Gastroesophageal sphincter (tissue), 4 donors: ENCODE measurements at places on chromosomes 11 and 22.

DNA sequence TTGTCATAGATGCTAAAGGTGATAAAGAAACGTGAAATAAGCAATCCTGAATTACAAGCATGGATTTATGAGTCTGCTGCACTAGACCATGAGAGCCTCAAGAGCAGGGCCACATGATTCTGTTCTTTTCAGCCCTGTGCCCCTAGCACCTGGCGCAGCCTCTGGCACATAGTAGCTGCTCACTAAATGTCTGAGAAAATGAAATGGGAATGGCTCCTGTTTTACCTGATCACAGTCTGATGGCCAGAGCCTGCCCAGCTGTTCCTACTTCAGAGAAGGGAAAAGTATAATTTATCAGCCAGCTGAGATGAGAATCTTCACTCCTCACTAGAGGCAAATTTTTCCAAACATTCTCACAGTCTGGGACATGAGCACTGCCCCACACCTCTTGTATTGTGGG lies 10.7 kb upstream of the PKNOX2 start:
- ATAC-seq, result no peak

DNA sequence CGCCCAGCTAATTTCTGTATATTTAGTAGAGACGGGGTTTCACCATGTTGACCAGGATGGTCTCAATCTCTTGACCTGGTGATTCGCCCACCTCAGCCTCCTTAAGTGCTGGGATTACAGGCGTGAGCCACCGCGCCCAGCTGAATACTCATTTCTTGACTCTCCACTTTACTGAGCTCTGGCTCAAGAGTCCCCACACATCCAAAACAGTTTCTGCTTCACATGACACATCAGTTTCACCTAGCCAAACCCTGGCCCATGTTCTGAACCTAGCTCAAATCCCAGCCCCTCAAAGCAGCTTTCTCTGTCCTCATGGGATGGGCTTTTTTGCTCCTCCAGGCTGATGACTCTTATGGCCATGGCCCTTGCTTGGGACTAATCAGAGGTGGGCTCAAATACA lies 9.8 kb downstream of the HYOU1 start:
- ATAC-seq, result no peak

GRCh38 chr22:46824344-46824909 lies 62.0 kb downstream of the TBC1D22A start:
- no peak for ATAC-seq

- no peak for ATAC-seq
Observed at GRCh38 chr22:41459431-41459830, 9.1 kb downstream of the PHF5A start.

DNA sequence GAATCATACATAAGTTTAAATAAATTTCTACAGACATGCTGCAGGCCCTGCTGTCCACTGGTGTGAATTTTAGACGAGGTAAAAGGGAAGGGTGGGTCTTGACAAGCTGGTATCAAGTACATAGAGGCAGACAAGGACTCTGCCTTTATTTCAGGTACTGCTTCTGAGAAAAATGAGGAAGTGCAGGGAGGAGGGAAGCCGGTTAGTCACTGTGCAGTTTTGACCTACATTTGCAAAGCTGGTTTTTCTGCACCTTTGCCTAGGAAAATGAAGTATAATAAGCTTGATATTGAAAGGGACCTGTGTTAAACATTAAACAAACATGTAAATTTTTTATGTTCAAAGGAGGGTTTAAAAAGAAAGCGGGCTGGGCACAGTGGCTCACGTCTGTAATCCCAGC lies 24.6 kb downstream of the TMEM45B start:
- no peak for ATAC-seq

GRCh38 chr11:44387825-44388224 lies 77.9 kb upstream of the ALX4 start:
- no peak for ATAC-seq

DNA sequence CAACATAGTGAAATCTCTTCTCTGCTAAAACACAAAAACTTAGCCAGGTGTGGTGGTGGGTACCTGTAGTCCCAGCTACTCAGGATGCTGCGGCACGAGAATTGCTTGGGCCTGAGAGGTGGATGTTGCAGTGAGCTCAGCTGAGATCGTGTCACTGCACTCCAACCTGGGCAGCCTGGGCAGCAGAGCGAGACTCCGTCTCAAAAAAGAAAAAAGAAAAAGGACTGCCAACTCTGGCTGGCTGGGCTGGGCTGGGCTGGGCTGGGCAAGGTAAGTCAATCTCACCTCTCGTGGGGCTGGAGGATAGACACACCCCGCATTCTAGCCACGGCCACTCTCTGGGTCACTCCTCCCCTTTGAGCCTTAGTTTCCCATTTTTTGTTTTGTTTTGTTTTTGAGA lies 26.9 kb downstream of the TEF start:
- no peak for ATAC-seq

DNA sequence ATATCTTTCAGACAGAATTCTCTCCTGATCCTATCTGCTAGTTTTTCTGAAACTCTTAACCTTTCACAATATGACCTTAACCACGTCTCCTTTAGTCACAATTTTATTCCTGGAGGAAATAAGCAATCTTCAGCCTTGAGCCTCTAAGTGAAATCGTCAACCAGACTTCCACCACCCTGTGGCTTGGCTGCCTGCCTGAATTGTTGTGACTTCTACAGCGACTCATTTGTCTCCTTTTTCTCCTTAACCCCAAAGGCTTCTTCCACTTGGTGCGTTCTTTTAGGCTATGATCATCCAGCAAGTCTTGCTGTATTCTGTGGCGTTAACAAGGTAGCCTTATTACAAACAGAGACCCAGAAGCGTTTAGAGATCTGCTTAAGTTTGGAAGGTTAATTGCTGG lies 535.1 kb upstream of the ARHGAP42 start:
- no peak for ATAC-seq

DNA sequence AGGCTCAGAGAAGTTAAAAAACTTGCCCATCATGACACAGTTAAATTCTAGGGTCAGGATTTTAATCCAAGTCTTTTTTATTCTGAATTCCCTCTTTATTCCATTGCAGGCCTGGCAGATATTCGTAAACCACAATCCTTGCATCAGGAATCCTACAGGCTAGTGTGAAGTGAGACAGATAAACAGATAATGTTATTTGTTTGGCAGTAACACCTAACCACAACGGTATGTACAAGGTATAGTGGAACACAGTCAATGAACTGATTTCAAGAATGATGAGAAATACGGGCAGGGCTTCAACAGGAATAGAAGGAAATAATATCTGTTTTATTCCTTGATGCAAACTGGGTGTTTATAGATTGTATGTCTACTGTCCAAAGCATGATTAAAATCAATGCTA lies 32.0 kb upstream of the NARS2 start:
- ATAC-seq, result no peak

- ATAC-seq, result no peak
Observed at GRCh38 chr11:125929445-125930075, 16.3 kb upstream of the VSIG10L2 start.

- ATAC-seq, result no peak
Observed at GRCh38 chr11:24295360-24295759, 201.5 kb upstream of the LUZP2 start.

DNA sequence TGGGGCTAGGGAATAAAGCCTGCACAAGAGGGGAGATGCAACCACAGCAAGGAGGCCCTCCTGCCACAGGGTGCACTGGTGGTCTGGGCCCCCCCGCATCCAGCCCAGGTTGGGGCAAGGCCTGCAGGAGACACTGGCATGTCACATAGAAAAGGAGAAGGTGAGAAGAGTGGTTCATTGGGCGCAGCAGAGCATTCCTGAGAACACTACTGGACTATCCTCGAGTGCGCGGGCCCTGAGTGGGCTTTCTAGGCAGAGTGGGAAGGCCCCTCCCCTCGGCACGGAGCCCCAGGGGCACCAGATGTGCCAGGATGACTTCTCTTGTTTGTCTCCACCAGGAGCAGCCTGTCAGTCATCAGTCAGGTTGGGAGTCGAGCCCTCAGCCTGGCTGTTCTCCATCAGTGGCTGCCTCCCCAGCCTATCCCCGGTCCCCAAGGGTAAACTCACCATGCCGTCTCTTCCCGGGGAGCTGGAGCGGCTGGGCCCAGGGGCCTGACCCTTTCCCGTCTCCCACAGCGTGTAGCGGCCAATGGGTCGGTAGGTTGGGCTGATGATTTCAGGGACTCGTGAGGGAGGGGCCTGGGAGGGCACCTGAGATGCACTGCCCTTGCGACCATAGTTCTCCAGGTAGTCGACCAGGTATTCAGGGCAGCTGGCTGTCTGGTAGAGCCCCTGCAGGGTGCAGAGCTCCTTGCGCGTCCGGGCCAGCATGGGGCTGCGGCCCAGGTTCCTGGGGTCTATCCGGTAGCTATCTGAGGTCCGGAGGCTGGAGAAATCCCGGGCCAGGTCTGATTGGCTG lies 9.0 kb downstream of the USP2 start:
- ATAC-seq, result no peak

DNA sequence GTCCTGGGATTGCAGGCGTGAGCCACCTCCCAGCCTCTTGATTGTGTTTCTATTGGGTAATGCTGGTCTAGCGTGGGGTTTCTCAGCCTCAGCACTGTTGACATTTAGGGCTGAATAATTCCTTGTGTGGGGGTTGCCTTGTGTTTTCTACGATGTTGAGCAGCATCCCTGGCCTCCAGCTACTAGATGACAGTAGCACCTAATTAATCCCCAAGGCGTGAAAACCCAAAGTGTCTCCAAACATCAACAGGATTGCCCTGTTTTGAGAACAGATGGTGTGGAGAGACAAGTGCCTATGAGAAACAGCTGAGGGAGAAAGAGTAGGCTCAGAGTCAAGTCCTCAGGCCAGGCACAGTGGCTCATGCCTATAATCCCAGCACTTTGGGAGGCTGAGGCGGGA lies 67.2 kb downstream of the SGSM1 start:
- ATAC-seq, result no peak

DNA sequence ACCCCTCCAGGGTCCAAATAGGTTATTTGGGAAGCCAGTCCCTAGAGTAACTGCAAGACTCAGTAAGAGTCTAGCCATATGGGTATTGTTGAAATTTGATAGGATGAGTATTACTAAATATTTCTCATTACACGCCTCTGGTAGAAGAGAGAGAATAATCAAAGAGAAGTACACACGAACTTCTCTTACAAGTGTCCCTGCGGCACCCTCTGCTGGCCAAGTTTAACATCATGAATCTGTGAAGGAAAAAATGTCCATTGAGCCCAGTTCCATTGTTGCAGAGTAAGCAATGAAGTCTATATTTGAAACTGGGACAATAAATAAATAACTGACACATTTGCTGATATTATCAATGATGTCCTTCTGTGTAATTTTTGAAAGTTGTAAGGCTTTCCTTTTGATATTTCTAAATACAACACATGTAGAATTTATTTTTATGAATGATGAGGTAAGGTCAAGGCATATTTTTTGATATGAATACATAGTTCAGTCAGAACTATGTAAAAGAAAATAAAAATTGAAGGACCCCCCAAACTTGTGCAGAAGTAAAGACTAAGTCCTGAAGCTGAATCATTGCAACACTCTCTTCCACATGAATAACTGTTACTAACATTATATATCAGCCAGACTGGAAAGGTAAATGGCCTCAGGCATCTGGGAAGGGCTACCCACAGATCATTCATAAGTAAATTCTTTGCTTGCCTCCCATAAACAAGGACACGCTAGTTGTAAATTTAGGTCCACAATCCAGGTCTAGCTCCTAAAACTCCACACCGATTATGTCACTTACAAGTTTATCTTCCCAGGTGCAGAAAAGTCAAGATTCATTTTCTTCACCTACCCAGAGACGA lies 10.0 kb downstream of the OR51L1 start:
- no peak for ATAC-seq

DNA sequence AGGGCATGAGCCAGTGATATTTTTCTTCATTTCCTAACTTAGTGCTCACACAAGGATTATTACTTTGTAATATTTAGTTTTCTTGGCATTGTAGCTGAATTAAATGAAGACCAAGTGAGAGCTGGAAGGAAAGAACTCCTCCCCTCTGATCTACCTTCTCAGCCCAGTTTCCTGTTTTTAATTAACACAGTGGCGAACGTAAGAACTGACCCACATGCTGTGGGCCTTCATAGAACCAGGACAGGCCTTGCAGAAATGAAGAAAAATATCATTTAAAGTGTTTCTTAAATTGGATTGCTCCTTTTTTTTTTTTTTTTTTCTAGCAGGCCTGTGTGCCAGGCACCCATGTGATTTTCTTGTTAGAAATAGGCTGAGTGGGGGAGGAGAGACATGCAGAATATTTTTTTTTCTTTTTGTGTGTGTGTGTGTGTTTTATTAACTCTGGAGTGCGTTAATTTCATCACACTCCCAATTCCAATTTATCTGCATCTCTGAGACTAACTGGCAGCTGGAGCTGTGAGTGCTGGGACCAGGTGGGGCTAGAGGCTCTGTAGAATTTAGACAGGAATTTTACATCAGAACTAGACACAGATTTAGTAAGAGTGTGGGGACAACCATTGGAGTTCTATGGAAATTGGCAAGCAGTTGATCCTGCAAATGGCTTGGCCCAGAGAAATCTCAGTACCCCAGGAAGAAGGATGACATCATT lies 320.5 kb downstream of the DDX10 start:
- ATAC-seq, result no peak

DNA sequence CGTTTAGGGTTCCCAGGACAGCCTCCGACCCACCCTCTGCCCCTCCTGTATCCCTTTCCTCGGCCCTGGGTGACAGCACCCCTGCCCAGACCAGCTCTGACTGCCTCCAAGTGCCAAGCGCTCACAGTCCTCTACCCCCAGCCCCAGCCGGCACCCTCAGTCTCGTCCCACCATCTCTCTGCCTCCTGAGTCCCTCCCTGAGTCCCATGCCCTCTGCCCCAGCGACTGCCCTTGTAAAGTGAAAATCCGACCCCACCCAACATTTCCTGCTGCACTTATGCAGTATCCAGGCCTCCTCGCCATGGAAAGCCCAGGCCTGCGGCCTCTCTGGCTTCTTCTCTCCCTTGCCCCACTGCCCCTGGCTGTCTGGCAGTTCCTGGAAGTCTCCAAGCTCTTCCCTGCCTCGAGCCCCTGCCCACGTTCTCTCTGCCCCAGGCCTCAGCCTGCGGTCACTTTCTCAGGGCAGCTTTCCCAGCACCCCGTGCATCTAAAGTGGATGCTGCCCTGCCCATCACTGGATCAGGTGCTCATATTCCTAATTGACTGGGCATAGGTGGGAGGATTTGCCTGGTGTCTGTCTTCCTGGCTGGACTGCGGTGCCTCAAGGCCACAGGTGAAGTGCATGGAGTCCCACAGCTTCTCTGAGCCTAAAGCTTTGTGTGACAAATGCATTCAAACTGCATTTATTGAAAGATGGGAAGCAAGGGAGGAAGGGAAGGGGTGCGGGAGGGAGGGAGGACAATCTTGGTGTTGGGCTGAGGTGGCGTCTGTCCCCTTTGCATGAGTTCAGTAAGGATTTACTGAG lies 17.7 kb upstream of the IL2RB start:
- ATAC-seq, result no peak

DNA sequence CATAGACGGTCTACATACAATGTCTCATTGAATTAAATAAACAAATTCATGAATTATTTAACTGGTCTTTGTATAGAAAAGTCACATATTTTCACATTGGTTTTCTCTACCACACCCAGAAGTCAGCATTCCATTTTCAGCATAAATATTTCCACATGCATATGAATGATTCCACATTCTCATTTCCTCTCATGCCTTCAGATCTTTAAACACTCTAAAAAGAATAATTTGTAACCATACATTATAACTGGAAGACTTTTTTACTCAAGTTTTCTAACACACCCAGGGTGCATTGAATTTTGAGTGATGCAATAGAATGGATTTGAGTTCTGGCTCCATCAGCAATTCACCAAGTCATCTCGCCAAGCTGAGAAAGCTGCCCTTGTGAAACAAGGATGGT lies 501.8 kb upstream of the TENM4 start:
- ATAC-seq, result no peak
